ENCODE measurements at places on chromosomes 7 and 10.

DNA sequence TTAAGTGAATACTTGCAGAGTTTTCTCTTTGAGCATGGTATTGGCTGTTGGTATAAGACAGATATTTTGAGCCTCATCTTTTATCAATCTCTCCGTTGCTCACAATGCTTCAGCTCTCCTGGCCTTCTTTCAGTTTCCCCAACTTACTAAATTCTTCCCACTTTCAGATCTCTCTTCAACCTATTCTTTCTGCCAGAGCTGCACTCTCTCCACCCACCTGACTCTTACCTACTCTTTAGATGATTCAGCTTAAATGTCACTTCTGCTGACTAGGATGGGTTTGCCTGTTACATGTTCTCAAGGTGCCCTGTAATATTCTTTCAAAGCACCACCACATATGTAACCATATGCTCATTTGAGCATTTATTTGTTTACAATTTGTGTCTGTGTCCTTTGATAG is 1.6 kb downstream of the EXOSC1 start:
- no peak for DNase-seq

DNA sequence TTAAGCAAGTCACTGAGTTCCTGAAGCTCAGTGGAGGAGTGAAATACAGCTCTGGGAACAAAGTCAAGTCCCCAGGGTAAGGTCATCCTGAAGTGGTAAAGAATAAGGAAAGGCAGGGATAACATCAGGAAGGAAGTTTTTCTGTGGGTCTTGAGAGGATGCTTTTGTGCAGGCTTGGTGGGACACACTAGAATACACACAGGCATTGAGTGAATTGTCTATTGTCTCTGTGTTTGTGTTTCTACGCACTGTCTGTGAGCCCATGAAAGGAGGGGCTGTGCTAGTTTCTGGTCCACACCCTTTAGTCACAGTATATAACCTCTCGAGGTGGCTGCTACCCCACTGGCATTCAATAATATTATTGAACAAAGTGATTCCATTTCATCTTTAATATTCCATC is 95.8 kb upstream of the ABCB5 start:
- DNase-seq = no peak

DNA sequence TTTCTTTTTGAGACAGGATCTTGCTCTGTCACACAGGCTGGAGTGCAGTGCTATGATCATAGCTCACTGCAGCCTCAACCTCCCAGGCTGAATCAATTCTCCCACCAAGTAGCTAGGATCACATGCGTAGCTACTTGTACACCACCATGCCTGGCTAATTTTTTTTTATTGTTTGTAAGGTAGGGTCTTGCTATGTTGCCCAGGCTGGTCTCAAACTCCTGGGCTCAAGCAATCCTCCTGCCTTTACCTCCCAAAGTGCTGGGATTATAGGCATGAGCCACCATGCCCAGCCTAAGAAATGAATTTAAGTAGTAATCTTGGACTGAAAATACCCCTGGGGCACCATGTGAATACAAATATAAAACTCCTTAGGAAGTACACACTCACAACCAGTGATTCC is 5.8 kb downstream of the NUDT13 start:
- no peak for DNase-seq

- DNase-seq = no peak
Observed at GRCh38 chr10:34372509-34372908, 442.6 kb downstream of the PARD3 start.

DNA sequence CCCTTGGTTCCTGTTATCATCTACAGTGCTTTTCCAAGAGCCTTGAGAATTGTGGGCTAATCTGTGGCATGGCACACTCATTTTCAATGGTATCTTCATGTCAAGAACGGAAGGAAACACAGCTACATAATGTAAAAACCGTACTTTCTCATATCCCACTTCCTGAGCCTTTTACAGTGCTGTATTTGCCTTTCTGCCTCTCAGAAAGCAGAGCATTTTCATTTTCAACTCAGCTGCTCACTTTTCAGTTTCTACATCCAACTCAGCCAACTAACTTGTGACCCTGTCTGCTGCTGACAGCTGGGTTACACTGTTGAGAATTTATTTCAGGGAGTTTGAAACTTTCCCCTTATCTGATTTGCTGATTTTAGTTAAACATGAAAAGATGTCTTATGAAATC is 875.8 kb upstream of the KCND2 start:
- no peak for DNase-seq

DNA sequence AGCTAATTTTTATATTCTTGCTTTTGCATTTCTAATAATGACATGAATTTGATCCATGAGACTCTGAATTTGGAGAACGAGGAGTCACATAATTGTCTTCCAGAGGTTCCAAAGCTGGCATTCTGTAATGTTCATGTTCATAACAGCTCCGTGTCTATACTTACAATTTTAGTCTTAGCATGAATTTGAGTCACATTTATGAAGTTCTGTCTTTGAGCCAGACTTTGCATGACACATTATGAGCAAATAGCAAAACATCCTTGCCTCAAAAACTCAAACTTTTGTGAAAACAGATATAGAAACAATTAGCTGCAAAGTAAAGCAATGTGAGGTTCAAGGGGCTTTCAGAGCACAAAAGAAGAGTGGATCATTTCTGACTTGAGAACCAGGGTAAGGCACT is 44.5 kb upstream of the CAV2 start:
- no peak for DNase-seq

DNA sequence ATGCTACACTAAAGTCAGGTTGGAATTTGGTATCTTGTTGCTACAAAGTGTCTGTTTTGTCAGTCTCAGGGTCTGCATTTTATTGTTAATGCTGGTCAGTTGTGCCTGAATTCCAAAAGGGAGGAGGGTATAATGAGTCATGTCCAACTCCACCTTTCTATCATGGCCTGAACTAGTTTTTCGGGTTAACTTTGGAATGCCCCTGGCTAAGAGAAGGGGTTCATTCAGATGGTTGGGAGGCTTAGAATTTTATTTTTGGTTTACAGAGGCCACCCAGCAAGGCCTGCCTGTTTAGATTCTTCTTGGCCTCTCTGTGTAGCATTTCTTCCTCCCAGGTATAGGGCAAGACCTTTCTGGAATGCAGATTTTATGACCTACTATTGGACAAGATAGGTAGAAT is 93.2 kb downstream of the SKIDA1 start:
- DNase-seq = no peak

GRCh38 chr10:3132036-3133025 is 40.3 kb downstream of the PITRM1 start:
- DNase-seq = no peak

Measured in activated naive CD4-positive, alpha-beta T cell treated with anti-CD3 and anti-CD28 coated beads, Interleukin-2, amount 10 ng/mL, durations not matched to agents 7 days and 5 days (primary cell).